ENCODE measurements at places on chromosomes 4 and X.

DNA sequence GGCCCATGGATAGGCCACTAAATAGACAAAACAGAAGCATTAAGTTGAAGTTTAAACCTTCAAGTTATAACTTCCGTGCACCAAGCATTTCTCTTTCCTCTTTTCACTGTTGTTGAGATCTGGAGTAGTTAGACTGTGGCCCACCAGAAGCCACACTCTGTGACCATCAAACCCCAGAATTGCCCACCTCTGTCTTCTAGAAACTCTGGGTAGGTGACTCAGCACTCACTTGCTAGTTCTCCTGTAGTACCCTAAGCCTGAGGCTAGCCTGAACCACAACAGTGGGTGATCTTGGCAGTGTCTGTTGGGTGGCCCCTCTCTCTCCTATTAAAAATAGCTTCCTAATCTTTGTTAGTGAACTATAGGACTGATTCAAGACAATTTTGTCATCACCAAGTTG lies 24.6 kb upstream of the CD40LG start:
- DNase-seq = no peak

GRCh38 chr4:142379277-142380051 lies 466.6 kb downstream of the INPP4B start:
- DNase-seq = no peak

DNA sequence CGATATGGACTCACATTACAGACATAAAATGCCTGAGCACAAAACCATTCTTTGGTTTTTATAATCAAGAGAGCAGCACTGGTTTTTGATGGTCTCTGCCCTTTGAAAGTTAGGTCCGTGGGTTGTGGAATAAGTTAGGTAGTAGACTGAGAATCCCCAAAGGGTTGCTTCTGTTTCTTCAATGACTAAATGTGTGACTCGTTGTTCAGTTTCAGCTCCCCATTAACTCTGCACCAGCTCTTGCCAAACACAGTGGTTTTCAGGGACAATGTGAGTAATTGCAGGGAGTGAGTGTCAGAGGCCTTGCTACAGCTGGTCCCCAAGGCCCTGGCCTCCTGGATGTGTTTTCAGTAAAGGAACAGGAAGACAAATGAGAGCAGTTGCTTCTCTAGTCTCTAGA lies 24.8 kb downstream of the SMIM20 start:
- no peak for DNase-seq

GRCh38 chr4:99117876-99118693 lies 26.0 kb downstream of the ADH4 start:
- DNase-seq = no peak

DNA sequence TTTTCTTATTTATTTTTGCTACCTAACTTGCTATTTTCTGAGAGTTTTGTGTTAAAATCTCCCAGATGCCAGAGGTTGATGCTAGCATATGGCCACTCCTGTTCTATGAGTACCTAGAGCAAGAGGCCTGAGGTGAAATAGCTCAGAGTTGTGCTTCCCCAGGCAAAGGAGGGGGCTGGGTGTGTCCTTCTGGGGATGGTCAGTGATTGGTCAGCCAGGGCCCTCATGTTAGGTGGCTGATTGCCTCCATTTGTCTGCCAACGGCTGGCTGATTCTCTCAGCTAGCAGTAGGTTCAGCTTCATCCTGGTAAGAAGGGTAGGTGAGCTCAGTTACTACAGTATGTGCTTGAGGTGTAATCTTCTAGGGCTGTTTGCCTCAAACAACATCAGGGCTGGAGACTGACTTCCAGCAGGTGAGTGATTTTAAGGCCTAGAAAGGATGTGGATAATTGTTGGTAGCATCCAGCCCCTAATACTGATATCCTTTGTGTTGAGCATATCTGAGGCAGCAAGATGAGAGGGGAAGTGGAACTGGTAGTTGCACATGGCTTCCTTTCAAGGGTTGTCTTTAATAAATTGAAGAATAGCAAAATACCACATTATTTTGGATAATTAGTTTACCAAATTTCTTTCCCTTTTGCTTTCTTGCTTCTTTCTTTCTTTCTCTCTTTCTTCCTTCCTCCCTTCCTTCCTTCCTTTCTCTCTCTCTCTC lies 62.5 kb upstream of the RHOH start:
- no peak for DNase-seq

GRCh38 chrX:15221321-15221720 lies 48.6 kb downstream of the ASB9 start:
- DNase-seq = no peak

DNA sequence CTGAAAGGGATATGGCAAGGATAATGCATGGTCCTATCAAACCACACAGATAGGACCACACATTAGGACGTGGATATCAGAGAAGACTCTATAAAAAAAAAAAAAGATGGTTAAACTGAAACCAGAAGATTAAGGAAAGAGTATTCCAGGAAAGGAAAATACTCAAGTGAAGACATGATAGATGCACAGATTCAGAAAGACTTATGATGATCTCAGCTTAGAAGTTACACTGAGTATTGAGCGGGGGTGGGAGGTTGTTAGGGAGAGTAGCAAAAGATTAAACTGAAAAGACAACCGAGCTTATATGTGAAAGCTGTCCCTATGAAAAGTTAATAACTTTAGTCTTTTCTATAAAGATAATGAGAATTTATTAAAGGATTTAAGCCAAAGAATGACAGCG lies 211.0 kb upstream of the EMCN start:
- DNase-seq = no peak

DNA sequence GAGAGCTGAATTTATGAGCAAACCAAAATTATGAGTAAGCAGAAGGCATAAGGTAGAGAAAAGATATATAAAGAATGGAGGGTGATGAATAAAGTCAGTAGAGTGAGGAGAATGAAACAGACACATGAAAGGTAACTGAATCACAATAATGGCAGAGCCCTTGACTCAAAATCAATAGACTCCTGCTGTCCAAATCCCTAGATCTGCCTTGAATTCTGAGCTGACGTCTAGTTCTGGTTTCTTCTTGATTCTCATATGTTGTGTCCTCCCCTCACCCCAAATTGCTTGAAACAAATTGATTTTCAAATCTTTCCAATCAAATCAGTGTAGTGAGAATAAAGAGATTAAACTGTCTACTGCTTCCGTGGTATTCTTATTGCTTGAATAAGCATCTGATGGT lies 86.6 kb upstream of the IQCM start:
- no peak for DNase-seq

DNA sequence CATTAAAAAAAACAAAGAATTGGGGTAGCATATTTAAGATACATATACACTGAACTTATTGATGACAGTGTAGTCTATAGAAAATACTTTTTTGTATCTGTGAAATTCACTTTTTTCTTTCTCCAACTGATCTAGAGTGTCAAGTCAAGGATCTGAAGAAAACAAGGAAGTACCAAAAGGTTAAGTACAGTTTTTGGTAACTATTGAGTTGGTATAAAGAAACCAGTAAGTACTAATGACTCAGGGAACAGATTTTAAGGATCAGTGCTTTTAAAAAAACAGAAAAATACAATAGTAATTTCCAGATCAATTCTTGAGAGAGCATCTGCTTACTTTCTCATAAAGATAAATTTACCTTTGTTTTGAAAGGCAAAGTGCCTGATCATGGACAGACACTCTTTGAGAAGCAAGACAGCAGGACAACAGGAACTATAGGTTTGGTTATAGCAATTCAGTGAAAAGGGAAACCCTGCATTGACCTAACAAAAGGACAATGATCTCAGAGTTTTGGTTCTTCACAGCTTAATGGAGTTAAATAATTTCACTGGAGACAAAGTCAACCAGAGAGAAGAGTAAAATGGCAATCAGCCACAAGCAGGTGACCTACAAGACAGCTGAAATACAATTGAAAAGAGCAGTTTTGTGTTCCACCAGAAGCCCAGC lies 23.4 kb downstream of the TRMT10A start:
- DNase-seq = no peak

DNA sequence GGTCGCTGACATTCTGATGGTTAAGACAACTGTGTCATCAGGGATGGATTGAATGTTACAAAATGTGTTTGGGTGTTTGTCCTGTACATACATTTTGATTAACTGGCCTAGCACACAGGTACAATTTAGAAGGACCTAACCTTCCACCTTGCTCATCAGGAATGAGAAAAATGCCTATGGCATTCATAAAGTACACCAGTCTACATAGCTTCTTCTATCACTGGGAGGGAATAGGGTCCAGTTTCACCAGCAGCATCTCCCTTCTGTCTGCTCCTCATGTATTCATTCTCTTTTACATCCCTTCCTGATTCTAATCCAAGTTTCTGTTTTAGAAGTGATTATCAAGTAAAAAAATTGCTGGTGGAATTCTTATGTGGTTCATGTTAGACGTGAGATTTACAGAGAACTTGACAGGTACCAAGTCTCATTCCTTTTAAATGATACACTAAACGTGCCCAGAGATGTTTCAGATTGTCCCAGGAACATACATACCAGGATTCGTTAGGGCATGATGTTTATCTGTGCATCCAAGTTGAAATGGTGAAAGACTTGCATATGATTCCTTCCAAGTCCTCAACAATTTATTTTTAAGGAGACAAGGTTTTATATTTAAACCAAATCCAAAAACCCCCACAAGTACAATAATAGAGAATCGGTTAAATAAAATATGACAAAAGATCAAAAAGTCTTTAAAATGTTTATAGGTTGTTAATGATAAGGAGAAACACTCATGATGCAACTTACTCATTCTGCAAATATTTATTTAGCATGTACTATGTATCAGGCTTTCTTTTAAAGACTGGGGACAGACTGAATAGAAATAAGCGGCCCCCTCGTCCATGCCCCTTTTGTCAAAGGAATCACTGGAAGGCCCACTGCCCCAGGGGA lies 359.1 kb downstream of the ZNF674 start:
- no peak for DNase-seq

DNA sequence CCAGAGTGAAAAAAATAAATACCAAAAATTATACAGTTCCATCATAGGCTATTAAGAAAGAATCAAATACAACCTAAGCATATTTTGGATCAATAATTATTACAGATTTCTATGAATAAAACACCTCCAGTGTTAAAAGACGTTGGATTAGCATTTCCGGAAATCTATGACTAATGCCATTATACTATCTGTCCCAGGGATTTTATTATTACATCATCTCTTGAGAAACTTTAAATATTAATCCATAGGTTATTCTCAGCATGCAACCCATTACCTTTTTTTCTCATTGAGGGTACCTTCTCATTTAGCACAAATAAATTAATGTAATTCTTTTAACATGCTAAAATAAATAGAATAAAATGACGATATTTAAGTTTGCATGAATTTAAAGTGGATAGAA lies 44.6 kb downstream of the CXorf58 start:
- DNase-seq = no peak

DNA sequence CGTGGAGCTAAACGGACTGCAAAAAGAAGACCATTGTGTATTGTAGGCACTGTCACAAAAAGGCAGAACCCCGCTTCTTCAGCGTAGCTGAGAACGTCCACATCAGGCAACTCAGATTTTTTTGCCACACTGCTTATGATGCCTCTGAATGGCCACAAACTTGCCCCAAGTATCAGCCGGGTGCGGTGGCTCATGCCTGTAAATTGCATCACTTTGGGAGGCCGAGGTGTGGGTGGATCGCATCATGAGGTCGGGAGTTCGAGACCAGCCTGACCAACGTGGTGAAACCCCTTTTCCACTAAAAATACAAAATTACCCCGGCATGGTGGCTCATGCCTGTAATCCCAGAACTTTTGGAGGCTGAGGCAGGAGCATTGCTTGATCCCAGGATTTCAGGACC lies 14.9 kb upstream of the IL3RA start:
- DNase-seq = no peak

DNA sequence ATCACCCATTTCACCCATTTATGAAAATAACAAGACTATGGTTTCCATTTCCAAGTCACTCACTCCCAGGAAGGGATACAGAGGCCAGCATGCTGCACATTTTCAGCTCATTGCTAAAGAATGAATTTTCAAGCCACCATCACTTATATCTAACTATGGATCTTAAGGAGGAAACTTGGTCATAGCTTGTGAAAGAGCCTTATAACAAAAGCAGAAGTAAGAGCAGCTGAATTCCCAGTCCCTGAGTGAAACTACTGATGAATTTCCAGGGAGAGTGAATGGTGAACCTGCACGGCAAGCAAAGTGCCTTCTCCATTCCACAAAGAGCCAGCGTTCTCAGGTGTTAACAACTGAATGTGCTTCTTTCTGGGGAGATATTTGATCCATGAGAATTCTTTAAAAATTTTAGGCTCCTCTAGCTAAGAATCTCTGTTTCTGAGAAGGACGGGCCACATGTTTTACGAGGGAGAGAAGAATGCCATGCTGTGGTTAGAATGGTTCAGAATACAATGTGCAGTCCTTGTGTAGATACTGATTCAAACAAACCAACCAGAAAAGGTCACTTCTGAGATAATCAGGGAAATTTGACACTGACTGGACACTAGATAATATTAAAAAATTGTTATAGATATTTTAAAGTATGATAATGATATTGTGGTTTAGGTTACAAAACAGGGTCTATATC lies 24.0 kb downstream of the BTC start:
- no peak for DNase-seq

- no peak for DNase-seq
These were observed 101.8 kb downstream of the ANXA5 start for GRCh38 chr4:121594796-121595526.

DNA sequence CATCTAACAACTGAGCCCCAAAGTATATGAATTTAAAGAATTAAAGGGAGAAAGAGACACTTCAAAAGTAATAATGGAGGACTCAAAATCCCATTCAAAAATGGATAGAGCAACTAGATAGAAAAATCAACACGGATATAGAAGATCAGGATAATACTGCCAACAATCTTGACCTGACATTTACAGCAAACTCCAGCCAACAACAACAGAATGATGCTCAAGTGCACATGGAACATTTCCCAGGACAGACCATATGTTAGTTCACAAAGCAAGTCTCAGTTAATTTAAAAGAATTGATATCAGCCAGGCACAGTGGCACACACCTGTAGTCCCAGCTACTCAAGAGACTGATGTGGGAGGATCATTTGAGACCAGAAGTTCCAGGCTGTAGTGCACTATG lies 72.0 kb upstream of the SMARCAD1 start:
- no peak for DNase-seq

DNA sequence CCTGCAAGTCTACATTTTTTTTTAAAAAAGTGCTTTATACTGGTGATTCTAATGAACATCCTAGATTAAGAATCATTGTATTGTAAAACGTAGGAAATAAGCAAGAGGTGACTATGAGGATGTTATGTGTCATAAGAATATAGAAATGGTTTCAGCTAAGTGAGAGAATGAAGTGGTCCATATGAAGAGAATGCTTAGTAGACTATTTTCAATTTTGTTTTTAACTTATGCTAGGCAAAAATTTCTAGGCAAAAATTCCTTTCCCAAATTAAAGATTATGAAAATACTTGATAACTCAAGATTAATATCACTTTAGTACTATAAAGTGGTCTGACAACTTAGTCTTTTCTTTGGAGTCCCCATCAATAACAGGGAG lies 825 bp downstream of the DYNLT3 start:
- DNase-seq = no peak
